ENCODE measurements at places on chromosomes 5 and 9.

DNA sequence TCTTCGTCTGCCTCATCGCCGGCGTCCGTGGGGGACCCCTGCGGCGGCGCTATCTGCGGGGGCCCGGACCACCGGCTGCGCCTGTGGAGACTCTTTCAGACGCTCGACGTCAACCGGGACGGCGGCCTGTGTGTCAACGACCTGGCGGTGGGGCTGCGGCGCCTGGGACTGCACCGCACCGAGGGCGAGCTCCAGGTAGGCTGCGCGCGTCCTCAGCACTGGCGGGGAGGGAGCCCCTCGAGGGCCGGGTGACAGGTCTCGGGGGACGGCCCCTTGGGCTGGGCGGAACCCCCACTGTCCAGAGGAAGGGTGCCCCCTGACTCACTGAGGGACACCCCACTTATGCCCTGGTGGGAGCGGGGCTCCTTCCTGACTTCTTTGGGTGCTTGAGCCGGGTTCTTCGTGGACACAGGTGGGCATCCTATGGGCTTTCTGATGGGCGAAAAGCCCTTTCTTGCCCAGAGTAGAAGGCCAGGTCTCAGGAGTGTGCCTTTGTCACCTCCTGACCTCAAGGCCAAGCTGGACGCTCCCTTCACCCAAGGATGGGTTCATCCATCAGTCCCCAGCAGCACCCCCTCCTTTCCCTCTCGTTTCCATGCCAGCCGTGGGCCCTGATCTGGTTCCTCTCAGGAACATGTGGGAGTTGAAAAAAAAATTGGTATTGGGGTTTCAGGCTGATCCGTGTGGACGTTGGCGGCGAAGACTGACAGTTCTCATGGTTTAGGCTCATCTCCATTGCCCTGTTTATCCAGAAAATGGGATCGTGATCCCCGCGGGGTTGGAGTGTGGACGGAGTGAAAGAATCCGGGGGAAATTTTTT is 564 bp downstream of the SLC25A25 start:
- no peak for DNase-seq

GRCh38 chr5:42301349-42301748 is 121.9 kb upstream of the GHR start:
- DNase-seq: no peak

DNA sequence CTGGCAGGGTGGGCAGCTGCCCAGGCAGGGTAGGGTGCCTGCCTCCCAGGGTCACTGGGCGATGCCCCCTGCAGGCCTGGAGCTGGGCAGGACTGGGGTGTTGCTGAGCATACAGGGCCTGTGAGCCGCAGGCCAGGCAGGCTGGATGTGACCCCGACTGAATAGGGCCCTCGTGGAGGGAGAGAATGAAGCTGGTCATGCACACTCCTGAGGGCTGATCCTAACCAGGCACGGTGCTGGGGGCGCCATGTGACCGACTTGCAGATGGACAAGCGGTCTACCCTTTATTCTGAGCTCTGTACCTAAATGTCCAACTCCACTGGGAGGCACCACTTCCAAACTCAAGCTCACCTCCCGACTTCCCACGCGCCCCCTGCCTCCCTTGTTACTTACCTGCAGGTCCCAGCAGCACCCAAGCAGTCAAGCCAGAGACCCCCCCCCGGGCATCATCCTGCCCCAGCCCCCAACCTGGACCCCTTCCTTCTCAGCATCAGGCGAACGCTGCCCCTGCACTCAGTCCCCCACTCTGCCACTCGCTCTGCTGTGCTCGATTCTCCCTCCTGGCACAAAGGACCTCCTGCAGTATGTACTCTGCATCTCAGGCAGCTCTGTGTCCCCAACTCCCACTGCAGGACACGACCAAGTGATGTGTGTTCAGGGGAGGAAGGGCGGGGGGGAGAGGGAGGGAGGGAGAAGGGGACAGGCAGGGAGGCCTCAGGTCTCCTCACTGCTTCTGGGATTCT is 76.8 kb upstream of the PHYKPL start:
- no peak for DNase-seq

- DNase-seq: no peak
Observed at GRCh38 chr9:36762958-36763357, 190.3 kb downstream of the MELK start.

- no peak for DNase-seq
Observed at GRCh38 chr5:126514131-126514557, 80.9 kb downstream of the ALDH7A1 start.

- DNase-seq: no peak
Observed at GRCh38 chr9:78677326-78677725, 380.4 kb downstream of the PSAT1 start.

GRCh38 chr9:88221105-88221504 is 82.8 kb upstream of the SPATA31C2 start:
- no peak for DNase-seq

- DNase-seq: no peak
Observed at GRCh38 chr5:23208959-23209431, 298.4 kb upstream of the PRDM9 start.

DNA sequence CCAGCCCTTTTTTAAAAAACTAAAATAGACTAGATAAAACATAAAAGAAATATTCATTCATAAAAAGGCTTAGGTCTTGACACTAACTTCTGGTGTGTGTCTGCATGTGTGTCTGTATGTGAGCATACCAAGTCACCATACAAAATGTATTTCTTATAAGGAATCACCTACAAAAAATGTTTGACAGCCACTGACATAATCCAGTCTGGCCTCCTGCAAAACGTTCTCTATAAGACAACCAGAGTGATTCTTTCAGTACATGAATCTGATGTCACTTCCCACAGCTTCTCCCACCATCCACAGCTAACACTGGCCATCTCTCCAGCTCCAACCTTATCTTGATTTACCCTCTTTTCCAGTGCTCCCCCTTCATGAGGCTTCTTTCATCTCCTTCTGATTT is 192.3 kb downstream of the TLE1 start:
- no peak for DNase-seq

- no peak for DNase-seq
Observed at GRCh38 chr9:68951879-68952659, 61.8 kb downstream of the PRKACG start.

GRCh38 chr5:155908543-155908942 is 418.4 kb upstream of the SGCD start:
- DNase-seq: no peak

DNA sequence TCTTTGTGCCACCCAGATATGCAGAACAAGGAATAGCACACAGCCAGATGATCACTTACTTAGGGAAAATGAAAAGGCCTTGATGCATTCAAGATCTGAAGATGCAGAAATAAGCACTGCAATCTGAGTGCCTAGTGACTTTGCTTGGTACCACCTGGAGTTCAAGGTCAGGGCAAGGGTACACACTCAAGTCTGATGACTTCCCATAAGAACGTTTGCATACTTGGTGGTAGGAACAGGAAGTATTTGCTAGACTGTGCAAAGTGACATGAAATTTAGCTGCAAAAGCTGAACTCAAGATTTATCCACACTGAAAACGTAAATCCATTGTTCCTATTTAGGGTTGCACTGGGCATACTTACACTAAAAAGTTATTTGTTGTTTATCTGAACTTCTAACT is 177.1 kb downstream of the PIK3R1 start:
- DNase-seq: no peak

- DNase-seq: no peak
Observed at GRCh38 chr9:96050861-96051155, 175.3 kb downstream of the ERCC6L2 start.

GRCh38 chr5:97525780-97526179 is 342.7 kb upstream of the RIOK2 start:
- DNase-seq: no peak

DNA sequence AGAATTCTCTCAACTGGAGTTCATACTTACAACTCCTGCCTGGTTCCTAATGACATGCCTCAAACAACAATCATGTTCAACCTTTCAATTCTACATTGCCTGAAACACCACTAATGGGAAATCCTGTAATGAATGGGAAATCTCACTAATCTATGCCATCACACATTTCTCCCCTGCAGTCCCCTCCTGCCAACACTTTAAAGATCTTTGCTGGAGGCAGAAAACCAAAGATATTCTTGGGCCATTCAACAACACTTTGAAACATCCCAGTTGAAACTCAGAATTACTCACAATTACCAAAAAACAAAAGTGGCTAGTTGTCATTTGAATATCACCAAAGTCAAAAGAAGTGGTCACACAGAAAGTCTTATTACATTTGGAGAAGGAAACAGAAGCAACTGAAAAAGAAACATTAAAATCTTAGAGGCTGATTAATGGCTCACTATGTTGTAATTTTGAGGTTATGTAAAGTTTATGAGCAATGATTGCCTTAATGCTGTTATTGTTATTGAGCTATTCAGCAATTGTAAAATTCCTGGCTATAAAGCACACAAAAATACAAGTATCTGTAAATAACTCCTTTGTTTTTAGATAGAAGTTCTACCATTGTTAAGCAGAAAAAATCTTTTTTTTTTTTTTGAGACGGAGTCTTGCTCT is 313.4 kb upstream of the SLC30A5 start:
- DNase-seq: no peak

DNA sequence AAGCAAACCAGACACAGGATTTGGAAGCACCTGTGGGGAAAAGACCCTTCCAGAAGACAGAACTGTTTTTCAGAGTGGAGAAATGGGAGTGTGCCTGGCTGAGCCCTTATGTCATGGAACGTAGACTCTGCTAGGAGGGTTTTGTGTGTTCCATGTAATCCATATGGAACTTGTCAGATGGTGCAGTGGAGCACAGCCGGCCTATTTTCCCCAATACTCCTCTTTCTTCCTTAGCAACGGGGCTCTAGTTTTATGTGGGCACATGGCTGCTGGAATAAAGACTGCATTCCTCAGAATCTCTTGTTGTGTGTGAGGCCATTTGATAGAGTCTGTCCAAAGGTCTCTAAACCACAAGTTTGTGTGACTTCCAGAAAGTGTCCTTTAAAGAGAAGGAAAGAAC is 284.0 kb downstream of the DRD1 start:
- DNase-seq: no peak

- no peak for DNase-seq
Observed at GRCh38 chr5:127015716-127016115, 14.6 kb downstream of the MARCHF3 start.

DNA sequence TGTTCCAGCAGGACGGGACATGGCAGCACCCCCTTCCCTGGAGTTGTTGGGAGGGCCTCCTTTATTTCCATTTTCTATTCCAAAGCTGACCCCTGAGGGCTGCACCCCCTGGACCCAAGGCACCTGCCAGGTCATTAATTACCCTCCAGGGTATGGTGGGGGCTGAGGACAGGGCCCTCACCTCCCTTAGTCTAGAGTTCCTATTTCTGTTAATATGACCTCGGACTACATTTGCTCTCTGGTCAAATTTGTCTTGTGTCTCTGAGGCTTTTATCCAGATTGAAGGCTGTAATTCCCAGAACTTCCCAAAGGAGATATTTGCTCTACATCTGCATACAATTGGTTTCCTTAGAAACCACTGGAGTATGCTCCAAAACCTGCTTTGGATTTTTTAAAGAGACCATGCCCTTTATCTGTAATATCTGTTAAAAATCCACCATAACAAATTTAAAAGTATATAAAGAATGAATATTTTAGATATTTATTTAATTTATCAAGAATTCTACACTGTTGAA is 16.8 kb downstream of the PHF2 start:
- no peak for DNase-seq

DNA sequence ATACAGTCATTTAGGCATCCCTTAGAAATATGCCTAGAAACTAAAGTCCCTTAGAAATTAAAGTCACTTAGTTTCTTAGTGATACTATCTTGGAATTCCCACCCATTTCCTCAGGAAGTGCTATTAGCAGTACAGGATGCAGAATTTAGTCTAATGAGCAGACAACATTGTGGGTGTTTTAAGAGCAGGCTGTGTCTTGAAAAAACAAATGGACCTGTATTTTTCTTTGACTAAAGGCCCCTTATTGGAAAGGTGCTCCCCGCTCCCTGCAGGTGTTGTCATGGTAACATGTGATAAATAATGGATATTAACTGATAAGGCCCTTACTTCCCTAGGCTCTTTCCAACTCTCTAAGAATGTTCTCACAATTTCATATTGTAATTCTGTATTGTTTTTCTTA is 38.8 kb upstream of the STARD4 start:
- DNase-seq: no peak

DNA sequence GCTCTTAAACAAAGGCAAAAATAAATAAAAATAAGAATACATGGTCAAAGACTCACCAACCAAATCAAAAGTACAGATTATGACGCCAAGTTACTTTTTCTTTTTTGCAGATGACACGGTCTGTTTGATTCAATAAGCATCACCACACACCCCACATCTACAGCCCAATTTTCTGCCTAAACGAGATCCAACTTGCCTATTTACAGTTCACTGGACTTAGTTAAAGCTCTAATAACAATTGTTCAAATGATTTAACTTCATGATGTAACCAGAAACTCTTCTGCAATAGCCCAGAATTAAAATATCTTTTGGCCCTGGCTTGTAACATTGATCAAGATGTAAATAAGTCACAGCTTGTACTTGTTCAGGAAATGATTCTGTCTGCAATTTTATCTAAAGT is 590.3 kb upstream of the C9orf72 start:
- DNase-seq: no peak

DNA sequence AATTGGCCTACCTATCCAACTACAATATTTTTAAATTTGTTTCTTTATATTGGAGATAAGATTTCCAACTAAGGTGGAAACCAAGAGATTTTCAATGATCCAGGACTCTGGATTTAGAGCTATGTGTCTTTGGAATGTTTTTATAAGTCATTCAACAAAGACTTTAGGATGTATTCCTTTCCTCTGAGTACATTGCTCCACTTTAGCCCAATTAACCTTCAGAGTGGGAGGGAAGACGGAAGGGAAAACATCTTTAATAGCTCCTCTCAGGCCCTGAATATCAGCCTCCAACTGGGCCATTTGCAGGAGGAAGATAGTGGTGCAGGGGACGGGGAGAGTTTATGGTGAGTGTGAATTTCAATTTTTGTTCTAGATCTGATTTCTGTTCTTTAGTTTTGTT is 239.2 kb downstream of the PIK3R1 start:
- DNase-seq: no peak

GRCh38 chr9:14692470-14693250 is 572 bp downstream of the ZDHHC21 start:
- no peak for DNase-seq

DNA sequence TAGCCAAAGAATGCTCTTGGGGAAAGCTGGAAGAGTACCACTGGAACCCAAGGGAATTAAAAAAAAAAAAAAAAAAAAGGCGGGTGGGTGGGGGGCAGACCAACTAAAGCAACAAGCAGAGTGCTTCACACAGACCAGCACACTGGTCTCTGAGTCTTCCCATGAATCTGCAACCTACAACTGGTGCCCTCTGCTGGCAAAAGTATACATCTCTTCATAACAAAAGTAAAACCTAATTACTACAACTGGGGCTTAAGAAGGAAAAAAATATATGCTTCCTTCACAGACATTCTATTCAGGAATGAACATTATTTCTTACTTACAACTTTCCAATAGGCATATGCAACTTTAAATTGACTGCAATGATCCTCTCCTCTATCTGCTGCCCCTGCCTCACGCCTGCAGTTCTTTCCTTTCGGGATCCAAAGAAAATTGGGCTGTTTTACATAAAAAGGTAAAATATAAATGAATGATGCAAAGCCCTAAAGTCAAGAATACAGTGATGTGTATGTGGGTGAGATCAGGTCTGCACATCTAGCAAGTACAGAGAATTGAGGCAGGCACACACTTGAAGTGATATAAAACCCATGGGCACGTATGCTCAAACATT is 7.2 kb upstream of the KLHL3 start:
- DNase-seq: no peak
